ENCODE measurements at places on chromosomes 13 and 19. TPM values are rescaled to one million over a fixed set of nuclear protein-coding genes. Genes with fewer than 3 reads are reported as not detected.

- DNase-seq, result no peak
These were observed 23.8 kb downstream of the PRKD2 start for GRCh38 chr19:46692918-46693722.

DNA sequence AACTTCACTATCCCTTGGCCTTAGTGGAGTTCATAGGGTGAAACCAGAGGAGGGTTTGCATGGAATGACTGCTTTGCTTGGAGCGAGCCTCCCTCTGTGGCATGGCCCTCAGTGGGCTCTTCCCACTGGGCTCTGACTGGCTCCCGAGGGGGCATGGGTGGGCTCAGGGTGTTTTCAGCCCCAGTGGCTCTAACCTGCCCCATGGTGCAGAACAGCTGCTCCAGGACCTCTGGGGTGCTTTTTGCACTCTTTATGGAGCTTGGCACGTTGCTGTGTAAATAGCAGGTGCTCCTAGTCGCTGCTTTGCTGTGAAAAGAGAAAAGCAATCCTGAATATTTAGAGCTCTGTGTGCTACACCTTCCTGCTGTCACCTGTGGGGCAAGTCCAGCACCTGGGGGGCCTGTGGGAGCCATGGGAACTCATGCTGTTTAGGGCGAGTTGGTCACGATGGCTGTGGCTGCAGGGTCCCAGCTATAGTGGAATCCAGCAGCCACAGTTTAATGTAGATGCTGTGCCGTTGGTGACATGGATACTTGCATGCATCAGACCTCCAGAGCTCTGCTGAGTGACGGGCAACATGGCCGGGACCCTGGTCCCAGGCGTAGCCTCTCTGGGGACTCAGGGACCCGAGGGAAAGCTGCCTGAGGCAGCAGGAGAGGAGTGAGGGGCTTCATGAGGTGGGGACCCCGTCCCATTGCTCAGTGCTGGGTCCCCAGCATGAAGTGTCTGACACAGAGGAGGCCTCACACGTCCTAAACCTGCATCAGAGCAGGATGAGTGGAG is 14.3 kb upstream of the MCF2L start:
- DNase-seq, result no peak

GRCh38 chr13:99132295-99132835 is 68.3 kb upstream of the UBAC2 start:
- DNase-seq, result peak; percentile 45

- DNase-seq, result no peak
These were observed 311.3 kb downstream of the KLF12 start for GRCh38 chr13:73822668-73823592.

GRCh38 chr19:18756896-18757295 is 34.2 kb downstream of the COMP start:
- no peak for DNase-seq

DNA sequence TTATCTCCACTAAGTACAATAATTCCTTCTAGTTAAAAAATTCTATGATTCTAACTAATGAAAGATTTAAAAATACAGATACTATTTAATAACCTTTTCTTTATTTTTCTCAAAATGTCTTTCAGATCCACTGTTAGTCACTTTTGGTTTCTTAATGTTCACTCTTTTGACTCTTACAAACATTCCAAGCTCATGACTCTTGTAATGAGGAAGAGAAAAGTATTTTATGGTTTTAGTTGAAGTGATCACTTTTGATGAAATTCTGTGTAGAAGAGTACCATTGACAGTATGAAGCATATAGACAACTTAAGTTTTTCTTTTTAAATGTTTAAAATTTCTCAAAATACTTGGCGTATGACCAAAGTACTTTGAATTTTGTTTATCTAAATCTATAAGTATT is 27.8 kb downstream of the COG3 start:
- peak; percentile 82 for DNase-seq

DNA sequence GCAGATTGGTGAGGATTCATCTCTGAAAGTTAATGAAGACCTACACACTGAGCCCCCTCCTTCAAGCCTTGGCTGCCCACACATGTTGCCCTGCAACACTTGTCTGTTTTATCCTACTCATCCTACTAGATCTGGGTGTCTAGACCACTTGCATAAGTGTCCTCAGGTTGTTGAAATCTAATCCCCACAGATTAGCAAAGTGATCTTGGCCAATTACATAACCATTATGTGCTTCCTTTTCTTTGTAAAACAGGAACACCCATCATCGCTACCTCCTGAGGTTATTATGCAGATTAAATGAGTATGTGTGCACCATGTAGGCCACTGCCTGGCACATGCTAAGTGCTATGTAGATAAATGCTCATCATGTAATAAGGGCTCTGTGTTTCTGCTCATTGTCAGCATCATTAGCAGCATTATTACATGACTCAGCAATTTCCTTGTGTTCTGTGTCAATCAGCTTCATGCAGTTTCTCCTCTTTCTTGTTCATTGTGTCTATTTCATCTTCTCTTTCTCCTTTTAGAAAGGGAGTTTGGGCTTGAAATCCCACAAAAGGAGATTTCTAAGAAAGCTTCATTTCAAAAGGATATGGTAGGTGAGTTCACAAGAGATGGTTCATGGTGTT is 15.1 kb downstream of the ZNF175 start:
- DNase-seq, result no peak

DNA sequence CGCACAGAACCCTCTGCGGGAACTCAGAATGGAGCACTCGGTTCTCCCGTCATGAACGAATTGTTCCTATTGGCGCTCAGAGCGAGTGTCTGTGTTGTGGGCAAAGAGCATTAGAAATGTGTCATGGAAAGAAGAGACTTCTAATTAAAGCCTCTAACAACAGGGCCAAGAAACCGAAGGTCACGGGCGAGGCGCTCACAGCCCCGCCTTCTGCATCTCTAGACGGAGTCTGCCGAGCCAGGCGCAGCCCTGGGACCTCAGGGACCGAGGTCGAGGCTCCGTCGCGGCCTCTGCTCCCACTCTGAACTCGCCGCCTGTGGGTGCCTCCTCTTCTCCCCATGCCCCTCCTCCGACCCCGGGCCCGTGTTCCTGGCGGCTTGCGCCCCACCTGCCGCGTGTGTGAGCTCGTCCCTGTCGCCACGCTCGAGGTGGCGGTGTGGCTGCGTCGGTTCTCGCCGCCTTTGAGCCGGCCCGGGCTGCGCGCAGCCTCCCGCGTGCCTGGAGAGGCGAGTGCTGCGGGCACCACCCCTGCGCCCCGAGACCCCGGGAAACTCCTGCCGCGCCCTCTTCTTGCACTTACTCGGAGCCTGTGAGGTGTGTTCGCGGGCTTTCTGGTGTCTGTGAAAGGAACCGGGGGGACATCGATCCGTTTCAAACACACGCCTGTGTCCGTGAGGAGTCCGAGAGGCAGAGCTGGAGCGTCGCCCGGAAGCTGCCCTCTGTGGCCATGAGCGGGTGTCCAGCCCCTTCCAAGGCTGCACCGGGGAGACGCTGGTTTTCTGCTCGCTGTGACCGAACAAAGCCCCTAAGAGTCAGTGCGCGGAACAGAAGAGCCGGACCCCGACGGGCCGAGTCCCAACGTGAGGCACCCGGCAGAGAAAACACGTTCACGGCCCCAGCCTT is 45.4 kb upstream of the SPACA7 start:
- DNase-seq, result no peak

DNA sequence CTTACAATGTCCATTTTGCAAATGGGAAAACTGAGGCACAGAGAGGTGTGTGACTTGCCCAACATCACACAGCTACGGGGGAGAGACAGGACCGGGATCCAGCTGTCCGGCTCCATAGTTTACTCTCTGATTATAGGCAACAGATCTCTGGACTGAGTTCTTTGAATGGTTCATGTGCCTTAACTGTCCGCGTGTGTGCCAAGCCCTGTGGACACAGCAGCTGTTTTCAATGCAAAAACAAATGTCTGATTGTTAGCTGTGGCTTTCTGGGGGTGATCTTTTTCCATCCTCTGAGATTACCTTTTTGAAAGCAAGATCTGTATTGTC is 94.1 kb downstream of the KL start:
- no peak for DNase-seq

GRCh38 chr13:42176294-42176693 is 95.7 kb upstream of the AKAP11 start:
- DNase-seq, result no peak

DNA sequence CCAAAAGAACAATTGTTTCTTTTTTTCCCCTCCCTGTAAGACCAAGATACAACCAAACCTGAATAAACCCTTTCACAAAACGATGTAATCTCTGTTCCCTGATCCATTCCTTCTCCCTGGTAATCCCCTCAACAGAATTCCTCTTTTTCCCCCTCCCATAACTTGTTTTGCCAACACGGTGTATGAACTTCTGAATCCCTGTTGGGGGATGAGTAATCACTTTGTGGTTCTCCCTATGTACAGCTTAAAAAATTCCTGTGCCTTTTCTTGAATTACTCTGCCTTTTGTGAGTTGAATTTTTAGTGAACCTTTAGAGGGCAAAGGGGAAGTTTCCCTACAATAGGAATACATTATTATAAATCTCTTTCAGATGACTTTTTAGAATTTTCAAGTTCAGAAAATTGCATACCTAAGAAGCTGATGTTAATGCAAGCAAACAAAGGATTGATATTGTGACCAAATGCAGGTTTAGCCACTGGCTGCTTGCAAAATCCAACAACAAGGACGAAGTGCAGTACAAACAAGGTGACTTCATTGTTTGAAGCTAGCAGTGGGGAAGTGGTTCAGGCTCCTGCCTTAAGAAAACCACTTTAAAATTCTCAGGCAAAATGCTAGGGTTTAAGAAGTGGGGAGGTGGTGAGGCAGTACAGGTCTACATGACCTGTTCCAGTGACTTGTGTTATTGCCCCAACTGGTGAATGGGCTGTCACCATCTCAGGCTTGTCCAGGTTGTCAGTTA is 15.0 kb upstream of the EPSTI1 start:
- peak; percentile 75 for DNase-seq

- DNase-seq, result no peak
These were observed 47.1 kb downstream of the INSR start for GRCh38 chr19:7247155-7247554.

DNA sequence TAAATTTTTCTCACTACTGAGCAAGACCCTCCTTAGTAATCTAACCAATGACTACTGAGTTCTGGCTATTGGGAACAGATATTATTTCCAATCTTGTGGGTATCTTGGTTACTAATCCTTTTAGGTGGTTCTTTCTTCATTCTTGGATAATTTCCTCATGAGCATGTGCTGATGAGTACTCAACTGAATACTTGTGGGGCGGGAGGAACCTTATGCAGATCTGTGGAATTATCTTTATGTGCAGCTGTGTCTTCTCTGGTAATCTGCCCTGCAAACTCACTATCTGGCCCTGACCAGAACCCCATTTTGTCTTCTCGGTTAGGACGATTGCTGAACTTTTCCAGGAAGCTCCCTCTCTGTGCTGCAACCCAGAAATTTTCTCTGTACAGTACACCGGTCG is 89.7 kb upstream of the TRPC4 start:
- no peak for DNase-seq

- DNase-seq, result no peak
These were observed 484.6 kb downstream of the TSHZ3 start for GRCh38 chr19:30864391-30865215.

DNA sequence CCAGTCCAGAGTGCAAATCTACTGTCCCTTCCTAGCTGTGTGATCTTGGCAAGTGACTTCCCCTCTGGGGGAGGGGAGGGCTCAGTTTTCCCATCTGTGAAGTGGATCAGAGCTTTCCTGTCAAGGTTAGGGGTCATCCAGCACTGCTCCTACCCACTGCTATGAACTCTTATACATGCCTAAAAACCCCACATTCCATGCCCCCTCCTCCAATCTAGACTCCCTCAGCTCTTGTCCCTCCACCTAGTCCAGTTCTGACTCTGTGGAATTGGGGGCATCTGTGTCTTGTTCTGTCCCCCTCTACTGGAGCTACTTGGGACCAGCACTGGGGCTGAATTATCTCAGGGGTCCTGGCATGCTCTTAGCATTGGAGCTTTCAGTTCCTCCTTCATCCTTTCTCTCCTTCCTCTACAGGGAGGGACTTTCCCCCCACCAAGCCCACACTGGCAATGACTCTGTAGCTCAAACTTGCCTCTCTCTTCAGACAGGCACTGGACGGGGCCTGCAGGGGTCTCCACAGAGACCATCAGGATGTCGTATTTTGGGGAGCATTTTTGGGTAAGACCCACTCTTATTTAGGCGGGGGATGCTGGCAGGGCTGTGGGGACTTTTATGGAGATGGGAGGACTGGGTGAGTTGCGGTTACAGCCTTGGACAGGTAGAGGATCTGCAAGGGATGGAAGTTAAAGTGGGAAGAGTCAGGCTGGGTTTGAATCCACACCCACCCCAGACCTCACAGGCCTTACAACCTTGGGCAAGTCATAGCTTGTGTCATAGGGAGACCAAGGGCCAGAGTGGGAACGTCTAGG is 3.6 kb downstream of the FCHO1 start:
- DNase-seq, result no peak

The SWSAP1 gene
- 1.5 TPM for total RNA-seq

The NLRP4 gene
- total RNA-seq, result not detected

The ADGRE2 gene
- total RNA-seq, result 2.8 TPM

The SYCN gene
- total RNA-seq, result not detected

The URAD gene
- total RNA-seq, result not detected

The BRSK1 gene
- total RNA-seq, result 10.8 TPM

The FFAR3 gene
- total RNA-seq, result not detected

The FUT2 gene
- total RNA-seq, result not detected

The MYH14 gene
- not detected for total RNA-seq

The CEACAM16 gene
- total RNA-seq, result not detected

The DCT gene
- total RNA-seq, result not detected

Measured in LHCN-M2 (cell line).